Stimulated activated CD4-positive, alpha-beta T cell treated with anti-CD3 and anti-CD28 coated beads, TNF-alpha, amount 100 ng/mL, for 48 hours (primary cell): ENCODE measurements at places on chromosomes 5 and 9.

GRCh38 chr9:89953824-89954615 is 349.2 kb downstream of the GADD45G start:
- DNase-seq: no peak

GRCh38 chr5:81482595-81482994 is 88.7 kb upstream of the ACOT12 start:
- DNase-seq: no peak

- no peak for DNase-seq
Observed at GRCh38 chr5:159891371-159891770, 24.9 kb upstream of the ADRA1B start.

DNA sequence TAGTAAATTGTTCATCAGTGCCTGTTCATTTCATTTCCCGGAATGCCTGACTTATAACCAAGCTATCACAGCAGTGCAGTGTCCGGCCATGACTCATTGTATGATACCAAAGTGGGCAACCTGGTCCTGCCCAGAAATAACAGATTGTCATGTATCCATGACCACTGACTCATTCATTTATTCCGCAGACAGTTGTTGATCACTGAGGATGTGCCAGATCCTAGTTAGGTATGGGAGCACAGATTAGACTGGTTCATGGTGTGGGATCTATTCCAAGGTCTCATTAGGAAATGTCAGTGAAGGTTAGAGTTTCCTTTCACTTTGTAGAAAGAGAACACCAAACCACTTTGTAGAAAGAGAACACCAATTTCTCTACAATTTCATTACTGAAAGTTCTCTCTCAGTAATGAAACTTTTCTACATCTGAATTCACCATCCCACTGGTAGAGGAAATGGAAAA is 8.7 kb downstream of the NREP start:
- DNase-seq: no peak

DNA sequence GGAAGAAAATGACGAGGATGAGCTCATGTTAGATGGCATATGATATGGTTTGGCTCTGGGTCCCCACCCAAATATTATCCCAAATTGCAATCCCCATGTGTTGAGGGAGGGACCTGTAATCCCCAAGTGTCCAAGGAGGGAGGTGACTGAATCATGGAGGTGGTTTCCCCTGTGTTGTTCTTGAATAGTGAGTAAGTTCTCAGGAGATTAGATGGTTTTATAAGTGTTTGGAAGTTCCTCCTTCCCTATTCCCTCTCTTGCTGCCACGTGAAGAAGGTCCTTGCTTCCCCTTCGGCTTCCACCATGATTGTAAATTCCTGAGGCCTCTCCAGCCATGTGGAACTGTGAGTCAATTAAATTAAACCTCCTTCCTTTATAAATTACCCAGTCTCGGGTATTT is 10.1 kb downstream of the EDIL3 start:
- no peak for DNase-seq

DNA sequence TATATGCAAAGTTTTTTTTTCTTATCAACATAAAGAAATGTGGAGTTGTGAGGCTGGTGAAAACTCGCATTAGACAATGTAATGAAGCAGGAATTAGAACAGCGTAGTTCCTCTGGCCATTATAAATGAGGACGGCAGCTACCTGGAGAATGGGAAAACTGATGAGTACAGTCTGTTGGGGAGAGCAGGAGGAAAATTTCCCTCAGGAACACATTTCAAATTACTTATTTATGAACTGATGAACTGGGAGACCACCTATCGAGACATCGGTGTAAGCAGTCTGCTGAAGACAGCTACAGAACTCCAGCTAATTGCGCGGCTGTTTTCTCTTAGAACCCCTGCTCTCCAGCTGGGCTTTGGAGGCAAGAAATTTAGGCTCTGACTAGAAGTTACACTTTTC is 343.9 kb upstream of the CLINT1 start:
- DNase-seq: no peak

DNA sequence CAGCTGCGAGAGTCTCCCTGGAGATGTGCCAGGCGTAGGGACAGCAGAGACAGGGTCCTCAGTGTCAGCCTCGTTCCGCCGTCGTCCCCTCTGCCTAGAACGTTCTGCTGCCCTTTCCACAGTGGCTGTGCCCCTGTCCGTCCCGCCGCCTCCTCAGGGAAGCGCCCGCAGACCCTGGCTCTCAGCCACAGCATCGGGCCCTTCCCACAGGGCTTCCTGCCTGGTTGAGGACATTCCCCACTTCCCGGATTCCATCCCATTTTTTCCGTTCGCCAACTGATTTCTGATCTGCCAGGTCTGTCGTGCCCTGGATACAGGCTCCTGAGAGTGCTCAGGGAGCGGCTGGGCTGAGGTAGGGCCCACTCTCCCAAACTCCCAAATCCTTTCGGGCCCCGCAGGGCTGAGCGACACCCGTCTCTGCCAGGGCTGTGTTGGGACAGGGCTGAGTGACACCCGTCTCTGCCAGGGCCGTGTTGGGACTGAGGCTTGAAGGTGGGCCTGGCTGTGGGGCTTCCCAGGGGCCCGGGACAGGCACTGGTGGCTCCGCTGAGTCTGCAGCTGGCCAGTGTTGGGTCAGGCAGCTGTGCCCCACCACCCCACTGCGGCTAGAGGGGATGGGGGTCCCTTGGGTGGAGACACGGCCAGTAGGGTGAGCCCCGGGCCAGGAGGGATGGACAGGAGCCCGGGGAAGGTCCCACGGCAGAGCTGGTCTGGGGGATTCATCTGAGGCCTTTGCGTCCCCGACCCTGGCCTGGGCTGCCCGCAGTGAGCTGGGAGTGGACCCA is 15.9 kb downstream of the DNLZ start:
- no peak for DNase-seq

DNA sequence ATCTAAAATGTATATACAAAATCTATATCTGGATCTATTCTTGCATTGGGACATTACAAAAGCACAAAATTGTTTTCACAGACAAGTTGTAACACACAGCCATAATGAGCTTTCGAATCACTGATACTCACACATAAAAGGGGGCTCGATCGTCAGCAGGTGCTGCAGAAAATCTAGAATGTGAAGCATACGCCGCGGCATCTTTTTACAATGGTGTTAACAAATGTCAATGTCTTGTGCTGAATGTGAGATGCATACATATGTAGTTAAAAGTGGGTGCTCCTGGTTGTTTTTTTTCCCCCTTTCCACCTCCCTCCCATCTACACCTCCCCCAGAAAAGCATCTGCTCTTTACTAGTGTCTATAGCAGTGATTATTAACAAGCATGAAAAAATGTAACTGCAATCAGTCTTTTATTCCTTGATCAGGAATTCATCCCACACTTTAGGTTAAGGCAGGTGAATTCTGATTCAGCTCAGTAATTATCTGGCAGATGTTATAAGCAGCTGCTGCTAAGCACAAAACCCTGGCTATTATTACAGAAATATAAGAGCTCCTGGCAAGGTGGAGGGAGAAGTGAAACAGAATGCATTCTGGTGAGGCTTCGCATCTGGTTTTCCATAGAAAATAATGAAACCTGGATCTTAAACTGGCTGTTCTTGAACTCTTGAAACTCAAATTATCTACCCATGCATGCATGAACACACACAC is 114.1 kb downstream of the MPDZ start:
- DNase-seq: no peak

DNA sequence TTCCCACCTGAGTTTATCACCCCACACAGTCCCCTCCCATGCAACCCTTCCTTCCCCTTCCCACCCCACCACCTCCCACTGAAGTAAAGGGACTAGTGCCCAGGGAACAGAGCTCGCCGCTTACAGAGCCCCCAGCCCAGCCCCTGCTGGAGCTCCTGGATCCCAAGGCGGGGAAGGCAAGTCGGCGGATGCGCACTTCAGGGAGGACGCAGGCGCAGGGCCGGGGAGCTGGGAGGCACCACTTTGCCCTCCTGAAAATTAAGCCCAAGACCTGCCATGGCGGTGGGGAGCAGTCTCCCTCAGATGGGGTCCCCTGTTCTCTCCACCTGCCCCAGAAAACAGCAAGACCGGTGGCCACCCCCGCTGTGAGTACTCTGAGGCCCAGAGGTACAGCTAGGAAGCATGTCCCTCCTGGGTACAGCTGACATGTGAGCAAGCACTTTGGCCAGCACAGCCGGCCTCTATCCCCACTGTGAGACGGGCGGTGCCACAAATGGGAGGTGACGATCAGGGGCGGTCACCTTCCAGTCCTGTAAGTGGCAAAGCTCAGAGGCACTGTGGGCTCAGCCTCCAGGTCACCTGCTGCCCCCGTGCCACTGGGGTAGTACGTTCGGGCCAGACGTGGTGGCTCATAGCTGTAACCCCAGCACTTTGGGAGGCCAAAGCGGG is 45.9 kb downstream of the COL23A1 start:
- no peak for DNase-seq

DNA sequence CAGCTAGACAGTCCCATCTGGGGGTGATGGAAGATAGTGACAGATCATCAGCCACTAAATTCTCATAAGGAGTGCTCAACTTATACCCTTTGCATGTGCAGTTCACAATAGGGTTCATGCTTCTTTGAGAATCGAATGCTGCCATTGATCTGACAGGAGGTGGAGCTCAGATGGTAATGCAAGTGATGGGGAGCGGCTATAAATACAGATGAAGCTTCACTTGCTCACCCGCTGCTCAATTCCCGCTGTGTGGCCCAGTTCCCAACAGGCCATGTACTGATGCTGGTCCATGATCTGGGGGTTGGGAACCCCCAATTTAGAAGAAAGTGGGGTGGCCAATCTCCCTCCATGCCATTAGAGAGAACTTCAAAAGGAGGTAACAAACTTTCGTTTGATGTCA is 44.9 kb upstream of the ZNF462 start:
- DNase-seq: no peak

DNA sequence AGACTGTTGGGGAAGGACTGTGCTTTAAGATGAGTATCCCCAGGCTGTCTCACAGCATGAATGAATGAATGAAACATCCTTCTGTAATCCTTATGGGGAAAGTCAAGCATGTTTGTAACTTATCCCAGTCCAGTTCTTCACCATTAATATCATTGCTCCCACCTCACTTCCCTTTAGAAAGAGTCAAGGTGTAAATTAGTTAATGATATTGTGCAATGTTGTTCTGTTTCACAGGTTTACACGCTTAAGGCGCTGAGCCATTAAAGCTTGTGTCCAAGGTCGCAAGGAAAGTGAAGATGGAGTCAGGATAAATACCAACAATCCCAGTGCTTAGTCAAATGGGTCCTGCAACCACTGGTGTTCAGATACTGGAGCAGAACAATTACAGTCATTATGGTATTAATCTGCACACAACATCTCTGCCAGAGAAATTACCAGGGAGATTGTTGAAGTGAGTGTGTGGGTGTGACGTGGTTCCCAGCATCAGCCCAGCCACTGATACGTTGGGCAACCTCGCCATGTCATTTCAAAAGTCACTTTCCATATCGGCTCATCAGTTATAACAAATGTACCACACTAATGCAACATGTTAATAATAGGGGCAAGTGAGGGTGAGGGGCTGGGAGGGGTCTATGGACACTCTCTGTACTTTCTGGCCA is 1.5 kb upstream of the MYO10 start:
- DNase-seq: no peak

- DNase-seq: no peak
Observed at GRCh38 chr9:133387680-133388079, 11.5 kb downstream of the STKLD1 start.

GRCh38 chr9:93587284-93587650 is 10.9 kb downstream of the PHF2 start:
- DNase-seq: no peak

- DNase-seq: no peak
Observed at GRCh38 chr5:143691945-143692290, 120.0 kb upstream of the HMHB1 start.

DNA sequence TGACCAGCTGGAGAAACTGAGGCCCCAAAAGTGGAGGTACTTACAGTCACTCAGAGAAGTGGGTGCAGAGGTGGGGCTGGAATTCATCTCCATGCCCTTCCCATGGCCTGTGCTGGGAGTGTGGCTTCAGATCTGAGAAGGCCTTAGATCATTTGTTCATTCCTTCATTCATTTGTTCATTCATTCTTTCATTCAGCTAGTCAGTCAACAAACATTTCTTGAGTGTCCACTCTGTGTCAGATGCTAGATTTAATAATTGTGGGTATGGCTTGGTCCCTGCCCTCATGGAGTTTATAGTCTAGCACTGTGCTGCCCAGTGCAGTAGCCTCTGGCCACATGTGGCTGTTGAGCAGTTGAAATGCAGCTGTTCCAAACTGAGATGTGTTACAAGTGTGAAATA is 19.0 kb upstream of the CRB2 start:
- DNase-seq: no peak

- DNase-seq: no peak
Observed at GRCh38 chr5:134427540-134428041, 15.9 kb upstream of the CDKN2AIPNL start.

- DNase-seq: no peak
Observed at GRCh38 chr5:21397693-21398092, 1409.7 kb upstream of the CDH18 start.

DNA sequence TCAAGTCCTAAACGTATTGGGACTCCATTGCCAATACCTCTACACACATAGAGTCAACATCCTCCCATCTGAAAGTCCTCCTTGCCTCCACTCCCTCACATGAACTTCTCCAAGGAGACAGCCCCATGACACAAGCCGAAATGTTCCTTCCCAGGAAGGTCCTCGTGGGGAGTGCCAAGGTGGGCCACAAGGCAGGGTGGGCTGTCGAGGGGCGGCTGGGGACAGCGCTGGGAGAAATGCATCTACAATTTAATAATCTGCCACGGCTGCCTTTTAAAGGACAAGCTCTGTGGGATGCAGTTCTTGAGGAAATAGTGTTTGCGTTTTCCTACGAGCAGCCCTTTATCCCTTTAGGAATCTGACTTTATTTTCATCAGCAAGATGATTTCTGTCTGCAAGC is 138.7 kb downstream of the GABBR2 start:
- DNase-seq: no peak

DNA sequence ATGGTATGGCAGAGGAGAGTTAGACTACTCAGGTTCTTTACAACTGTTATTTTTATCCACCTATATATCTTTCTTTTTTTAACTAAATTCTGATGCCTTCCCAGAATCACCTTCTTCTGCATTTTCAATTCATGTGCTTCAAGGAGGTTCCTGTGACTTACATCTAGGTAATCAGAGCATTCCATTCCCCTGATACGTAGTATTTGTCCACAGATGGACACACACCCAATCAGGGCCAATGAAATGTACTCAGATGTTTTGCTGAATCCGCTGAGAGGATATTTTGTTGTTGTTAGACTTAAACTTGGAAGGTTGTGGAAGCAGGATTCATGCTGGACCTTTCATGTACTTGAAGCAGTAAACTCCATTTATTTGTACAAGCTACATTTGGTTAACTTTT is 159.4 kb upstream of the FER start:
- DNase-seq: no peak

DNA sequence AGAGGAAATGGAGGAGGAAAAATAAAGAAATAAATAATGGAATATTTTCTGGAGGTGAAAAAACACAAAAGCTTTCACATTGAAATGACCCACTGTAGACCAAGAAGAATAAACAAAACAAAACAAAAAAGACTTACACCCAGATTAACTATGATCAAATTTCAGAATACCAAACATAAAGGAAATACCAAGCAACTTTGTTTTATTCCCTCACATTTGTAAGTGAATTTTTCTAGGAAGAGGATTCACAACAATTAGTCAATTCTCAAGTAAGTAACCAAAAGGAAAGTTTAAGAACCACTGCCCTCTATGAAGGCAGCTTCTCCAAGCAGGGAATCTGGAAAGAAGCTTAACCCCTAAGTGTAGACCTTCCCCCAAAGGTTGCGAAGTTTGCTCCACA is 29.6 kb upstream of the B4GALT1 start:
- DNase-seq: no peak
